ENCODE measurements at places on chromosomes 2 and 18.

GRCh38 chr2:237561221-237561620 is 5.2 kb upstream of the PRLH start:
- H3K27ac ChIP-seq: no peak overlapping the region
- DNase-seq: no peak
- H3K4me1 ChIP-seq: no peaks in the 10 kb centered on the region
- H3K27me3 ChIP-seq: no peaks in the 10 kb centered on the region
- no peaks in the 10 kb centered on the region for H3K36me3 ChIP-seq

- no peak for DNase-seq
- no peaks in the 10 kb centered on the region for H3K36me3 ChIP-seq
- H3K4me3 ChIP-seq: no peak overlapping the region
- no peaks in the 10 kb centered on the region for H3K4me1 ChIP-seq
- no peaks in the 10 kb centered on the region for H3K27me3 ChIP-seq
Observed at GRCh38 chr2:184004289-184004947, 593.9 kb upstream of the ZNF804A start.

DNA sequence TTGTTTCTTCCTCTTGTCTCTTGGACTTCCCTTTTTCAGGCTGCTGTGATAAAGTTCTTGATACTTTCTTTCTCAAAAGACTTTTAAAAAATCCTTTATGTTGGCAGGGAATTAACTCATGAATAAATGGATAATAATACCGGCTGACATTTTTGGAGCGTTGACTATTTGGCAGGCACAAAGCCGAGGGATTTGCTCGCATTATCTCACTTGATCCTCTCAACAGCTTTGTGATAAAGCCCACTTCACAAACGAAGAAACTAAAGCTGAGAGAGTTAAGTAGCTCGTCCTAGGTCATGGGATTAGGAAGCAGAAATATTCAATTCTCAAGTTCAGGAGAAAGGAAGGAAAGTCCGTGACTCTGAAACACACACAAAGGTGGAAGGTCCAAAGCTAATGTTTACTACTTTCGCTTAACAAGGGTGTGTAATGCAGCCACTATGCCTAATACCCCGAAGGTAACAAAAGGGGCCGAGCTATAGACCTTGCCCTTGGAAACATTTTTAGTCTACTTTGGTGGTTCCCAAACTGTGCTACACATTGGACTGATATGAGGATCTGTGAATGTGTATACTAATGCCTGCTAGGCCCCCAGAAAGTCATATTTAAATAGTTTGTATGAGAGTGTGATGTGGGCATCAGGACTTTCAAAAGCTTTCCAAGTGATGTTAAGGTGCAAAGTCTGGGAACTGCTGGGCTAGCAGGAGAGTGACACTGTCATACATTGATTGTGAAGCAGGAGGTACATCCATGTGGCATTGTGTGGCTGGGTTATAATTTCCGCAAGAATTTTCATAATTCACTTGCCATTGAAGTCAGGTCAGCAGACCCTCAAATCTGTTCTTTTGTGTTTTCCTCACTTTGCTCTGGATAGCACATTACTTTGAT is 508.4 kb downstream of the PLCL1 start:
- no peak overlapping the region for H3K4me3 ChIP-seq
- H3K27me3 ChIP-seq: peaks cover 9% of the 10 kb centered on the region
- H3K36me3 ChIP-seq: no peaks in the 10 kb centered on the region
- DNase-seq: no peak
- H3K27ac ChIP-seq: no peak overlapping the region

- no peaks in the 10 kb centered on the region for H3K36me3 ChIP-seq
- no peak within 1 kb of the TSS for H3K27ac ChIP-seq
- no peaks in the 10 kb centered on the region for H3K4me1 ChIP-seq
- peak; percentile 39 for DNase-seq
- peaks cover 14% of the 10 kb centered on the region for H3K27me3 ChIP-seq
Observed at GRCh38 chr2:73293534-73294171, at the start of gene EGR4. EGR4 (minus strand) TSS chr2:73293548; CDS start chr2:73293317, 231 bp downstream.

- H3K36me3 ChIP-seq: peaks cover 34% of the 10 kb centered on the region
- no peak overlapping the region for H3K4me3 ChIP-seq
- no peaks in the 10 kb centered on the region for H3K4me1 ChIP-seq
- DNase-seq: no peak
- no peak overlapping the region for H3K27ac ChIP-seq
Observed at GRCh38 chr18:70194227-70194890, 11.1 kb downstream of the RTTN start.

GRCh38 chr2:97770445-97770844 is 57.1 kb downstream of the ZAP70 start:
- no peak overlapping the region for H3K27ac ChIP-seq
- DNase-seq: no peak
- H3K36me3 ChIP-seq: peaks cover 5% of the 10 kb centered on the region
- no peaks in the 10 kb centered on the region for H3K4me1 ChIP-seq
- H3K27me3 ChIP-seq: no peaks in the 10 kb centered on the region

GRCh38 chr2:220144411-220144810 is 517.0 kb downstream of the SLC4A3 start:
- H3K27ac ChIP-seq: no peak overlapping the region
- DNase-seq: no peak
- no peaks in the 10 kb centered on the region for H3K27me3 ChIP-seq

GRCh38 chr2:175136334-175137215 is 31.4 kb downstream of the ATF2 start:
- H3K4me3 ChIP-seq: no peak overlapping the region
- H3K27me3 ChIP-seq: no peaks in the 10 kb centered on the region
- no peak for DNase-seq
- H3K27ac ChIP-seq: no peak overlapping the region
- H3K4me1 ChIP-seq: no peaks in the 10 kb centered on the region
- H3K36me3 ChIP-seq: no peaks in the 10 kb centered on the region

GRCh38 chr2:6647046-6647445 is 218.7 kb downstream of the CMPK2 start:
- H3K4me3 ChIP-seq: no peak overlapping the region
- H3K4me1 ChIP-seq: no peaks in the 10 kb centered on the region
- H3K27ac ChIP-seq: no peak overlapping the region
- H3K27me3 ChIP-seq: no peaks in the 10 kb centered on the region
- no peaks in the 10 kb centered on the region for H3K36me3 ChIP-seq

DNA sequence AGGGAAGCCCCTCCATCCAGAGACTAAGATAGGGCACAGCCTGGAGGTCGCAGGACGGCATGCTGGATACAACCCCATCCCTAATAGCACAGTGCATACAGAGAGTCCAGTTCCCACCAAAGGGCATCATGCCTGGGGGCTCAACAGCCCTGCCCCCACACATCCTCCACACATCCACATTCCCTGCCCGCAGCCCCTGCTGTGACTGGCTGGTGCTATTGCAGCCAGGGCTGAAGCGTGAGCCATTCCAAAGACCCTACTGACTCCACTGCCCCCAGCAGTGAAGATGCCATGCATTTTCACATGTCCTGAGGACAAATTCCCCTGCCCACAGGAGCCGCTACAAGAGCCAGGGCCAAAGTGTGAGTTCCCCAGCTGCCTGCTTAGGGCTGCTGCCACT is 641.6 kb downstream of the METTL4 start:
- no peaks in the 10 kb centered on the region for H3K36me3 ChIP-seq
- H3K27ac ChIP-seq: no peak overlapping the region
- H3K4me1 ChIP-seq: no peaks in the 10 kb centered on the region
- DNase-seq: no peak

- H3K27ac ChIP-seq: no peak overlapping the region
- no peaks in the 10 kb centered on the region for H3K4me1 ChIP-seq
- H3K36me3 ChIP-seq: no peaks in the 10 kb centered on the region
- H3K4me3 ChIP-seq: no peak overlapping the region
- H3K27me3 ChIP-seq: no peaks in the 10 kb centered on the region
Observed at GRCh38 chr18:38751898-38752297, 1186.3 kb upstream of the CELF4 start.

GRCh38 chr18:58455314-58456188 is 173.3 kb downstream of the ALPK2 start:
- DNase-seq: peak; percentile 17
- H3K36me3 ChIP-seq: no peaks in the 10 kb centered on the region
- H3K27me3 ChIP-seq: no peaks in the 10 kb centered on the region
- no peaks in the 10 kb centered on the region for H3K4me1 ChIP-seq

- H3K36me3 ChIP-seq: no peaks in the 10 kb centered on the region
- H3K4me3 ChIP-seq: no peak overlapping the region
- no peak overlapping the region for H3K27ac ChIP-seq
- H3K4me1 ChIP-seq: no peaks in the 10 kb centered on the region
- no peak for DNase-seq
Observed at GRCh38 chr2:232043966-232044365, 82.5 kb downstream of the DIS3L2 start.

DNA sequence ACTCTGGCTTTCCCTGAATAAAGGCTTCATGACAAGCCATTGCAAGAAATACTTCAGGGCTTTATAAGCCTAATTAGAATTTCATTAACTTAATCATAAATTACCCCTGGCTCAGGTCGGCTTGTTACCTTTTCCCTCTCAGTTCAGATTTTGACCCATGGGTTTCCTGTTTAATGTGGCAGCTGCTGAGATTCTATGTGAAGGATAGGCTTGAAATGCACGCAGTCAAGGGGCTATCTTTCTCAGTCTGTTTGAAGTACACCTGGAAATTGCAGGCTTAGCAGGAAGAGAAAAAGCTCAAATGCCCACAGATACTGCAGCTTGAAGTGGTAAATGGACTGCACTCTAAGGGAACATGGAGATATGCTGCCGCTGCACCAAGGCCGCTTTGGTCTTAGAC is 49.4 kb downstream of the CAVIN2 start:
- H3K36me3 ChIP-seq: no peaks in the 10 kb centered on the region
- no peak overlapping the region for H3K27ac ChIP-seq
- no peak overlapping the region for H3K4me3 ChIP-seq
- H3K4me1 ChIP-seq: no peaks in the 10 kb centered on the region
- no peak for DNase-seq

DNA sequence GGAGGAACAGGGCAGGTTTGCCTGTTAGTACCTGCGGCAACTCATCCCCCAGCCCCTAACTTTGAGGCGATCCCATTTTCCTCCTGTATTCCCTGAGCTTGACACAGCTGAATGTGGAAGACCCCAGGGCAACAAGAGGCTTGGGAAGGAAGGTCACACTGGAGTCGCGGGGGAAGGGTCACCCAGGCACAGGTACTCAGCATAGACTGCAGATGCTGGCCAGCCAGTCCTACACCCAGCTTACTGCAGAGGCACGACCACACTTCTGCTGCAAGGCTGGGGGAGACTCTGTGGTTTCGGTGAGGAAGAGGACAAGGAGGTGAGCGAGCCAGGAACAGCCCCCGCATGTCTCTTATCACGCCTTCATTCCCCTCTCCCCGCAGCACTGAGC is 91.5 kb downstream of the MALT1 start:
- no peaks in the 10 kb centered on the region for H3K27me3 ChIP-seq
- no peaks in the 10 kb centered on the region for H3K36me3 ChIP-seq
- H3K27ac ChIP-seq: no peak overlapping the region
- DNase-seq: no peak
- peaks cover 4% of the 10 kb centered on the region for H3K4me1 ChIP-seq

DNA sequence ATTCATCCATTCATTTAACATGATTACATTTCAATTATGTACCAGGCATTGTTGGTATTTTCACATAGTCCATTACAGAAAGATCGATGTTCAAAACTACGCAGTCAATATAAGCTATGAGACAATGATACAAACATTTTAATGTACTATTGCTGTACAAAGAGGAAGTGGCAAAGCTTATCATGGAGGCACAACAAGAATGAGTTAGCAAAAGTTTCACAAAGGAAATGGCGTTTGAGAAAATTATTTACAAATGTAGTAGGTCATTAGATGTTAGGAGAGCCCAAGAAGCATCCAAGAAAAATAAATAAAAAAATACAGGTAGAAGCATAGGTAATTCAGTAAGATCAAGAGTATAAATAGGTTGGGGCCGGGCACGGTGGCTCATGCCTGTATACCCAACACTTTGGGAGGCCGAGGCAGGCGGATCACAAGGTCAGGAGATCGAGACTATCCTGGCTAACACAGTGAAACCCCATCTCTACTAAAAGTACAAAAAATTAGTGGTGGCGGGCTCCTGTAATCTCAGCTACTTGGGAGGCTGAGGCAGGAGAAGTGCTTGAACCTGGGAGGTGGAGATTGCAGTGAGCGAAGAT is 1730.8 kb upstream of the CELF4 start:
- H3K27ac ChIP-seq: no peak overlapping the region
- no peak for DNase-seq
- H3K27me3 ChIP-seq: no peaks in the 10 kb centered on the region
- no peaks in the 10 kb centered on the region for H3K4me1 ChIP-seq

DNA sequence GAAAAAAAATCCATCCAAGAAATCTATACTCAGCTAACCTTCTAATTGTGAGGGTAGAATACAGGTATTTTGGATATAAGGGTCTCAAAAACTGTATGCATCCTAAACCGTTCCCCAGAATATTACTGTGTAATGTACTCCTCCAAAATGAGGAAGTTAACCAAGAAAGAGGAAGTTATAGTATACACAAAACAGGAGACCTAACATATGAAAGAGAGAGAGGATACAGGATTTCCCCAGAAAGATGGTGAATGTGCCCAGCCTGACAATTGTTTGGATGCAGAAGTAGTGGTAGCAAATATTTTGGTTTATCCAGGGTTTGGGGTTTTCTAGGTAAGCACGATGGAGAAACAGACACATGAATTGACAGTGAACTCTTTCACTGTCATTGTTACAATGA is 50.6 kb downstream of the GALNT3 start:
- no peak for DNase-seq
- H3K36me3 ChIP-seq: no peaks in the 10 kb centered on the region
- no peak overlapping the region for H3K4me3 ChIP-seq
- no peak overlapping the region for H3K27ac ChIP-seq
- H3K27me3 ChIP-seq: no peaks in the 10 kb centered on the region

DNA sequence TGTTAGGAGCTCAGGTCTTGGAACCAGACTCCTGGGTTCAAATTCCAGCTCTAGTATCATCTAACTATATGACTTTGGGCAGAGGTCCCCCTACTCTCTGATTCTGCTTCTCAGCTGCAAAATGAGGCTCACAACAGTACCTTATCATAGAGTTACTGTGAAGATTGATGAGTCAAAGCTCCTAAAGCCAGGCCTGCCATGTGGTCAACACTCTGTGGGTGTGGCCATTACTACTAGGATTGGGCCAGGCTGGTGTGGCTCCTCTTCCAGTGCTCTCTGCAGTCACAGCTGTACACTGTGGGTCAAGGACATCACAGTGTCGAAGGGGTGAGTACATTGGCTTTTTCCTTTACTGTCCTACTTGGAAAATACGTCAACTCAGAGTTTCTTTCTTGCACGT is 22.6 kb downstream of the CAPN13 start:
- H3K4me1 ChIP-seq: no peaks in the 10 kb centered on the region
- H3K27me3 ChIP-seq: no peaks in the 10 kb centered on the region
- no peak overlapping the region for H3K27ac ChIP-seq
- H3K36me3 ChIP-seq: no peaks in the 10 kb centered on the region
- no peak overlapping the region for H3K4me3 ChIP-seq

- H3K27ac ChIP-seq: no peak within 1 kb of the TSS
- H3K4me1 ChIP-seq: no peaks in the 10 kb centered on the region
- no peaks in the 10 kb centered on the region for H3K36me3 ChIP-seq
- H3K4me3 ChIP-seq: peak within 1 kb of the TSS; percentile 24
Observed at GRCh38 chr2:108988796-108989713, at the start of gene EDAR. EDAR (minus strand) TSS chr2:108989220; CDS start chr2:108931014, 58,206 bp downstream.

- no peak for DNase-seq
- no peak overlapping the region for H3K4me3 ChIP-seq
- H3K4me1 ChIP-seq: no peaks in the 10 kb centered on the region
- H3K36me3 ChIP-seq: no peaks in the 10 kb centered on the region
- H3K27me3 ChIP-seq: no peaks in the 10 kb centered on the region
- H3K27ac ChIP-seq: no peak overlapping the region
Observed at GRCh38 chr18:11761553-11761952, 72.5 kb downstream of the GNAL start.

Data from pancreas (tissue), 10 donors.